ENCODE measurements at places on chromosomes 5 and 9.

GRCh38 chr9:107487521-107488374 is 1.8 kb downstream of the KLF4 start:
- peak; percentile 61 for DNase-seq

DNA sequence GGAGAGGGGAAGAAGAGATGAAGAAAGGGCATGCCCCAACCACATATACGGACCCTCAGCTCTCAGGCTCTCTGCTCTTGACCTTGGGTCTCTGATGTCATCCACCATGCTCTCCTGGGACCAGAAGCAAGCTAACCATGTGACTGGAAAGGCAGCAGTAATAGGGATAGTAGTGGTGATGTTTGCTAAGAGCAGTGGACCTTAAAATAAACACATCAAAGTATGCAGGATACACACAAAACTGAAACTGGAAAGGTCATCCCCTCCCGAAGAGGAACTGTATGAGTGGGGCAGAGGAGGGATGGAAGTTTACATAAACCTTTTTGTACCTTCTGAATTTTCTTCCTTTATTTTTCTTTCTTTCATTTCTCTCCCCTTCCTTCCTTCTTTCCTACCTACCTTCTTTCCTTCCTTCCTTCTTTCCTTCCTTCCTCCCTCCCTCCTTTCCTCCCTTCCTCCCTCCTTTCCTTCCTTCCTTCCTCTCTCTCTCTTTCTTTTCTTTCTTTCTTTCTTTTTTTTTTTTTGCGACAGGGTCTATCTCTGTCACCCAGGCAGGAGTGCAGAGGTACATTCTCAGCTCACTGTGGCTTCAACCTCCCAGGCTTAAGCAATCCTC is 8.1 kb upstream of the PTPN3 start:
- peak; percentile 73 for DNase-seq

GRCh38 chr5:119255571-119256356 is 100.1 kb upstream of the TNFAIP8 start:
- peak; percentile 52 for DNase-seq

- no peak for DNase-seq
Observed at GRCh38 chr5:69074664-69075521, 18.9 kb upstream of the SLC30A5 start.

- no peak for DNase-seq
Observed at GRCh38 chr9:105206496-105206820, 38.0 kb upstream of the SLC44A1 start.

- peak; percentile 67 for DNase-seq
Observed at GRCh38 chr9:2613730-2614271, 7.8 kb upstream of the VLDLR start.

DNA sequence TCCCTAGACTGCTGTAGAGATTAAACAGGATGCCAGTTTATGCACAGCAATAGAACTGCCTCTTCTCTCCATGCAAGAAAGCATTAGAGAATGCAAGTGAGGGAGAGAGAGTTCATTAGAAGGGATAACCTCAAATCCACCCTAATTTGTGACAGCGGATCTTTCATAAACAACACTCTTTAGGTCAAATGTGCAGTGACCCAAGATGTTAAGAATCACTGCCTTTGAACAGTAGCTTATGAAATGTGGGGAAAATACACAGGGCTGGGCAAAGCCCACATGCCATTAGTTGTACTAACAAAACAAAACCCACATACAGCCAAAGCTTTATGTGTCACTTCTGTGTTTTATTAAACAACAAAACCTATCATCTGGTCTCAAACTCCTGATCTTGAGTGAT is 36.2 kb upstream of the POU4F3 start:
- peak; percentile 18 for DNase-seq

DNA sequence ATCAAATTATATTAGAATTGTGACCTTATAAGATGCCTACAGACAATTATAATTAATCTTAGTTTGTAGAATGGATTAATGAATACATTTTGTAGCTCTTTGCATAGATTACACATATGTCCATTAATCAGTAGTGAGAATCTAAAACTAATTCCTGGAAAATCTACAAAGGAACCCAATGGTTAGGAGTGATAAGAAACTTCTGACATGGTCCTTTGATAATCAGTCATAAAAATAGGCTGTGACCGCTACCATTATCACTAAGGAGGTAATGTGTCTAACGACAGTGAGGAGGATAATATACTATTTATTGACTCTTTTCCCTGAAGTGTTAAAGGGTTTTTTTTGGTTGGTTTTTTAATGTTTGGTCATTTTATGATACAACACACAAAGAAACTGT is 46.6 kb downstream of the BNC2 start:
- DNase-seq = no peak

- DNase-seq = no peak
Observed at GRCh38 chr5:62587737-62588136, 9.1 kb downstream of the LRRC70 start.

- DNase-seq = no peak
Observed at GRCh38 chr5:80036615-80037014, 1.5 kb downstream of the THBS4 start.

GRCh38 chr5:59756373-59757035 is 137.0 kb downstream of the PDE4D start:
- DNase-seq = peak; percentile 83

DNA sequence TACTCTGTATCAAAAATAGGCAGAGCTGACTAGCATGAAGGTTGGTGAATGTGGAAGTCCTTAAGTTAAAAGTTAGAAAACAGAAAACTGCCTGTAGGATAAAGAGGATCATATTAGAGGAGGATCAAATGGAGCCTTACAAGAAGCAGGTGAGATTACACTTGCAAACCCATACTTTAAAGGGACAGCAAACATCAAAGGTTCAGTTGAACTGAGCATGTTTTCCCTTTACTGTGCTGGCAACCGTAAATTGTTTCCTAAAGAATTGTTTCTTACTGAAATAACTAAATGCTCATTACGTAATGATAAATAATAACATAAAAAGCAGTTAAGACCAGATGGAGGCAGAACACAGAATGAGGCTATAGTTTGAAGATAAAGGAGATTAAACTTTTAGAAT is 465.3 kb upstream of the FTMT start:
- DNase-seq = no peak

GRCh38 chr5:172351240-172351778 is 67.7 kb upstream of the UBTD2 start:
- DNase-seq = no peak

- no peak for DNase-seq
Observed at GRCh38 chr5:88967633-88968585, 84.9 kb upstream of the MEF2C start.

DNA sequence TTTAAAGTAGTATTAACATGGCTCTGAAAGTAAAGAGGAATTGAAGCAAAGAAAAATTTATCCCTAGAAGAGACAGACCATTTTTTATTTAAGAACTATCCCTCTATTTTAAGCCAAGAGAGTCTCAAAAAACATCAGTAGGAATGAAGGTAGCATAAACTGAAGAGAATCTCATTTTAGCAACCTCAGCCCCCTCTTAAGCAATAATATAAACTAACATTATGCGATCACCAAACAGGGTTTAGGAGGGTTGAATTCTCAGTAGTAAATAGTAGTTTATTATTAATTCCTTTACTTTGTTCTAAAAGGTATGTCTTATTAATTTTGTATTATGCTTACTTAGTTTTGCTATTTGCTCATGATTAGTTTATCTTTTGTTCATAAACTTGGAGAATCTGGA is 287.4 kb downstream of the CDK5RAP2 start:
- DNase-seq = no peak

GRCh38 chr5:14727428-14727865 is 62.9 kb downstream of the OTULIN start:
- peak; percentile 75 for DNase-seq

DNA sequence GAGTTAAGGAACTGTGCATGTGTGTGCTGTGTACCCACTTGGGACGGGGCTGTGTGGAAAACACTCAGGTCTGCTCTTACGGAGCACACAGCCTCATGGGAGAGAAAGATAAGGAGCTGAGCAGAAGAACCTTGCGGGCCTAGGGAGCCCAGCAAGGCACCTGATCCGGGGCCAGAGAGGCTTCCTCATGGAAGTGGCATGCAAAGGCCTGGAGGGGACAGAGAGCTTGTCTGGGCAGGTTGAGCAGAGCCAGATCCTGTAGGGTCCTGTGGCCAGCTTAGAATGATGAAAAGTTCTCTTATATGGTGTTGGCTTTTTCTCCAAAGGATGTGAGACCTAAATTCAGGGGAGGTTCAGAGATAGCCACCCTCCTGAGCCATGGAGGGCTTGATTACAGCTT is 45.2 kb downstream of the NEK6 start:
- no peak for DNase-seq

DNA sequence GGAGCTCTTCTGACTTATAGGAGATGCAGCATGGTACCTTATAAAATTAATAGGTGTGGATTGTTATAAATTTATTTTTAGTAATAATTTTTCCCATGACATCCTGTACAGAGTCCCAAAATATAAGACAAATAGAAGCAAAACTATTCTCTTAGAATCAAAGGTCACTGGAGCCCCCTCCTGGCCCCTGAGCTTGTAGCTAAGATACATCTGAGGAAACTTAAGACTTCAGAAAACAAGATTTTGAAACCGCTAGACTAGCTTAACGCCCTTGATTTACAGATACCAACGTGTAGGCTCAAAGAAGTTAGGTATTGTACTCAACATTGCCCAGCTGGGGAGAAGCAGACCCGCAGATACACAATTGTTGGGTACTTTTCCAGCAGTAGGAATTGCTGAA is 45.7 kb upstream of the KCNN2 start:
- no peak for DNase-seq

- DNase-seq = peak; percentile 63
Observed at GRCh38 chr5:98770209-98770910, 3.1 kb upstream of the RGMB start.

- no peak for DNase-seq
Observed at GRCh38 chr5:138102454-138103318, 18.9 kb downstream of the WNT8A start.

DNA sequence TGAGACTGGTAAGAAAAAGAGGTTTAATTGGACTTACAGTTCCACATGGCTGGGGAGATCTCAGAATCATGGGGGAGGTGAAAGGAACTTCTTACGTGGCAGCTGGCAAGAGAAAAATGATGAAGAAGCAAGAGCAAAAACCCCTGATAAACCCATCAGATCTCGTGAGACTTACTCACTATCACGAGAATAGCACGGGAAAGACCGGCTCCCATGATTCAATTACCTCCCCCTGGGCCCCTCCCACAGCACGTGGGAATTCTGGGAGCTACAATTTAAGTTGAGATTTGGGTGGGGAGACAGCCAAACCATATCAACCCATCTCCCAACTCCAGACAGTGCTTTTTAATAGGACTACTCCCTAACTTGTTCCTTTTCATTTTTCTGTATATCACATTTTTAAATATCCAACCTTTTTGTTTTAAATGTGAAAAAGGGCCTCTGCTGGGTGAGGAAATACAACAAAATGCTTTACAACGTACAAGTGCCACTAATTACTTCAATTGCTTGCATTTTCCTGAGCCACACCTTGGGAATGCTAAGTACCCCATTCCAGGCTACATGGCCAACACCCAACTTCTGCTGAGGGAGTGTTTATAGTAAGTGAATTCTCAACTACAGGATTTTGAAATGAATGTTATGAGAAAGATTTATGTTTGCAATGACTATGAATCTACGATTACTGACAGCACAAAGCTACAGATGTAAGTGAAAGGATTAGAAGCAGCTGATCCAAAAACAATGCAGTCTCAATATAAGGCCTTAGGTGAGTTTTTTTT is 294.1 kb upstream of the CD180 start:
- no peak for DNase-seq

DNA sequence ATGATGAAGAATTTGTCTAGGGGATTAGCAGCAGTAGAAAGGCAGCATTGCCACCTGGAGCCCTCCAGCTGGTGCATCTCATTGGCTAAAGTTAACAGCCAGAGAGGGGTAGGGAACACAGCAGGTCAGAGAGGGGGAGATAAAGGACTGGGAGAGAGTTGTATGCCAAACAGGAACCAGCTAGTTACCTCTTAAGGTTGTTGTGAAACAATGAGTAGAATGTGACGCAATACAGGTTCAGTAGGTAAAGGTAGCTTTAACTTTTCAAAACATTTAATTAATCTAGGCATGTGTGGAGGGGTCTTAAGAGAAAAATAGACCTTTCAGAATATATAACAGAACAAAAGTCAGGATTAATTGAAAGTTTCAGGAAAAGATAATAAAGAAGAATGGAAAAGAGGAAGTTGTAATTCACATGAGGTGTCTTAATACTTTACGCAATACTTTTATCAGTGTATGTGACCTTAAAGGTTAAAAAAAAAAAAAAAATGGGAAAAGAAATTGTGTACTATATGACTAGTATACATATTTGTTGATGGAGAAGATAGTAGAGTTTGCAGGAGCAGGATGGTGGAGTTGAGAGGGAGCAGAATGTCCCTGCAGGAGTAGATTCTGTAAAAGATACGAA is 14.3 kb downstream of the FBXO38 start:
- no peak for DNase-seq

- DNase-seq = no peak
Observed at GRCh38 chr9:134030821-134031470, 5.7 kb downstream of the BRD3OS start.

GRCh38 chr5:115599502-115599901 is 2.8 kb downstream of the TICAM2 start:
- peak; percentile 17 for DNase-seq

- DNase-seq = no peak
Observed at GRCh38 chr9:118362596-118362995, 658.4 kb downstream of the TLR4 start.

GRCh38 chr5:10591159-10591558 is 27.3 kb downstream of the ANKRD33B start:
- DNase-seq = no peak

DNA sequence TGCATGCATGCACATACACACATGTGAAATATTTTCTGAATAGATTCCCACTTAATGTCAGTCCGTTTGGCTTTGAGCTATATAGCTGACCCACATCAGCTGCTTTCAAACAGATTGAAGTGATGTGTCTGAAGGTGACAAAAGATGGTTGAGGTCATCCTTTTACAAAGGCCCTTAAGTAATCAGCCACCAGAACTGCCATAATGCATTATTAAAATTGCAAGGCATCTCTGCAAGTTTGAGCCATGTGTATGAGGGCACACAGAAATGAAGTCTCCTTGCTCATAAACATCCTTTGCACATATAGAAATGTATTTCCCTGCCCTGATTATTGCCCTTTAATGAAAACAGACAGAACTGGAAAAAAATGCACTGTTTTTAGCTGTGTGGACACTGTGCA is 1043.0 kb upstream of the C9orf72 start:
- DNase-seq = no peak

DNA sequence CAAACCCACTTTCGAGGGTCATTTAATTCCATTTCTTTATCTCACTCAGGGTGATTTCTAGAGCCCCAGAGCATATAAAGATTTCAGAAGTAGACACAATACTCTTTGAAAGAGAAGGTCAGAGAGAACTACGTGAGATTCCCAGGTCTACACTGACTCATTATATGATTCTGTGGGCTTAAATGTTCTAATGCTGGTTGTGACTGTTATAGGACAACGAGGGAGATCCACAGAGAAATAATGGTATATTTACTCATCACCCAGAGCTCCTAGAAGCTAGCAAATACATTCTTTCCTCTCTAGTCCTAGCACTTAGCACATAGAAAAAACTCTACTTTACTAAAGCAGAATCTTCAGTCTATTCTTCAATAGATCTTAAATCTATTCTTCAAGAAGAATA is 39.4 kb upstream of the GRAMD2B start:
- no peak for DNase-seq

All from kidney tubule cell (primary cell).